ENCODE measurements at places on chromosomes 2 and 18.

DNA sequence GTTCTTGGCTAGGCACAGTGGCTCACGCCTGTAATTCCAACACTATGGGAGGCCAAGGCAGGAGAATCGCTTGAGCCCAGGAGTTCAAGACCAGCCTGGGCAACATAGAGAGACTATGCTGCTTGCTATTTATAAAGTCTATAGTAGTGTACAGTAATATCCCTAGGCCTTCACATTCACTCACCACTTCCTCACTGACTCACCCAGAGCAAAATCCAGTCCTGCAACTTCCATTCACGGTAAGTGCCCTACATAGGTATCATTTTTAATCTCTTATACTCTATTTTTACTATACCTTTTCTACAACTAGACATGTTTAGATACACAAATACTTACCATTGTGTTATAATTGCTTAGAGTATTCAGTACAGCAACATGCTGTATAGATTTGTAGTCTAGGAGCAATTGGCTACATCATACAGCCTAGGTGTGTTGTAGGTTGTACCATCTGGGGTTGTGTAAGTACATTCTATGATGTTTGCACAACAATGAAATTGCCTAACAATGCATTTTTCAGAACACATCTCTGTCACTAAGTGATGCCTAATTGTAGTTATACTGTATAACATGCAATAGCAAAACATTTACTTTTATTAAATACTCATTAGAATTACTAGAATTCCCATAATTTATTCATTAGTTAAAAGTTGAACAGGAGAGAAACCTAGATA, 8.8 kb downstream of the DHX57 start:
- peak; percentile 37 for DNase-seq

DNA sequence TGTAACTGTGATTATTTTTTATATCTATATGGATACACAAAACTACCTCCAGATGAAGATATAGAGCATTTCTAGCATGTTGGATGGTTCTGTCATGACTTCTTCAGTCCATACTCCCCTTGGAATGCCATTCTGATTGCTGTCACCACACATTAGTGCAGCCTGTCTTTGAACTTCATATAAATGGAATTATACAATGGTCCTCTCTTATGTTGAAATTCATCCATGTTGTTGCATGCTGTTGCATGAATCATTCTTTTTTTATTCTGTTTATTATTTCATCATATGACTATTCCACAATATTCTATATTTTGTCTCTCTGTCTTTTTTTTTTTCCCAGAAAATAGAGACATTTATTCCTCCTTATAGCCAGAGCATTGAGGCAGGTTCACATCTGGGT, 74.1 kb downstream of the OSBPL6 start:
- DNase-seq: no peak

DNA sequence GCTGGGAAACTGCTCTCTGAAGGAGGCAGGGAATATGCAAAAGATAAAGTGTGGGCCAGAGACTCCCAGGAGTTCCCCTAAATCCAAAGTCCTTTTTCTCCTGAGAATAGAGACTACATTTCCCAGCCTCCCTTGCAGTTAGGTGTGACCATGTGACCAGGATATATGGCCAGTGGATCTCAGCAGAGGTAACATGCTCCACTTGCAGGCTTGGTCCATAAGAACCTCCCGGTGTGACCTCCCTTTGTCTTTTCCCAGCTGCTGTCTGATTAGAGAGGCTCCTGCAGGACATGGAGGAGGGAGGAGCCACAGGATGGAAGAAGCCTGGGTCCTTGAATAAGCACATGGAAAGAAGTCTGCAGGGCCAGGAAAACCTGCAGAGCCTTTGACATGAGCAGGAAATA, 76.2 kb downstream of the TGFA start:
- no peak for DNase-seq

DNA sequence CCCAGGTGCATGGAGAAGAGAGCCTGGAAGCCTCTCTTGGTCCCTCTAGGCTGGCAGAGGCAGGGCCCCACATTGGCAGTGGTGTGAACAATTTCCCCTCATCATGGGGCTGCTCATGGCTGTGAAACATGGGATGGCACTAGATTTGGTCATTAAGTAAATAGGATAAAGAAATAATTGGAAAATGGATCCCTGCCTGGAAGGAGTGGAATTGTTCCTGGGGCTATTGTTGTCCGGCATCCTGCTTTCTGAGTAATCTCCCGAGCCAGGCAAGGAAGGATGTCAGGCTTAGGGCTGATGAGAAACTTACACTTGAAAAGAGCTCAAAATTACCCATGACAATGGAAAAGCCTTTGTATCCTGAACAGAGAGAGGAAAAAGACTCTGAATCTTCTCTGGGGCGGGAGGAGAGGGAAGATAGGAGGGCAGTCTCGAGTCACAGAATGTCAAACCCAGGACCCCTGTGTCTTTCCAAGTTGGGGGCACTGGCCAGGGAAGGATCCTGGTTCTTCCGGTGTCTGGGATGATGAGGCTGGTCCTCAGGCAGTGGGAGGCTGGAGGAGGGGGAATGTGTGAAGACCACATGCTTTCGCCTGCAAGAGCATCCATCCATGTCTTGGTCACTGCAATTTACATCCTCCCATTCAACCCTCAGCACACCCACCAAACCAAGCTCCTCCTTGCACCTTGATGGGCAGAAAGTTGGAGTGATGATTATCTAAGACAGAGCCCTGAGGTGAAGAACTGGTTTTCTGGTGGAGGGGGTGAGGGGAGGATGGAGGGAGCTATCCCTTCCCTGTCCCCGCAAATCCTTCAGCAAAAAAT, 27.1 kb upstream of the STEAP3 start:
- no peak for DNase-seq

- DNase-seq: no peak
Measured at GRCh38 chr2:96498021-96498431, 7.1 kb downstream of the NEURL3 start.

DNA sequence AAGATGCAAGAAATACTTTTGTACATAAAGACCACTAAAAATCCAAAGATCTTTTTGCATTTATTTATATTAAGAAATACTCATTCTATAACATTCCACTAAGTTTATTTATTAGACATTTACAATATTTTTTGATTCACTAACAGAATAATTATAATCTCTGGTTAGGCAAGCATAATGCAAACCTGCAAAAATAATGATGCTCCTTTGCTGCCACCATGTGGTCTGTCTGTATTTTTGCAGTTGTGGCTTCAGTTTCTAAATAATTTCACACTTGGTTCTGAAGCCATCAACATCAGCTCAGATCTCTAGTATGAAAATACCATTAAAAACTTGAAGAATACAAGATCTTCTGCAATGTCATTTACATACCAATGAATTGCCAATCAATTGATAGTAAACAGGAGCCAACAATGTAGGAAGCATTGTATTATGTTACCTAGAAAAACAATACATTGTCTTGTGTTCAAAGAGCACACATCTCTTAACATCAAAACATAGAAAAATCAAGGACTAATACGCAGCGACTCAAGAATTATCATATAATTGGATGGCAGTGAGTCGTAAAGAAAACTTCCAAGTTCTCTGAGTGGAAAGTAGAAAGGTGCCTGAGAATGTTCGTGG, 28.8 kb upstream of the WDR75 start:
- peak; percentile 72 for DNase-seq

GRCh38 chr2:240133401-240133800, 2.7 kb downstream of the COPS9 start:
- DNase-seq: no peak

DNA sequence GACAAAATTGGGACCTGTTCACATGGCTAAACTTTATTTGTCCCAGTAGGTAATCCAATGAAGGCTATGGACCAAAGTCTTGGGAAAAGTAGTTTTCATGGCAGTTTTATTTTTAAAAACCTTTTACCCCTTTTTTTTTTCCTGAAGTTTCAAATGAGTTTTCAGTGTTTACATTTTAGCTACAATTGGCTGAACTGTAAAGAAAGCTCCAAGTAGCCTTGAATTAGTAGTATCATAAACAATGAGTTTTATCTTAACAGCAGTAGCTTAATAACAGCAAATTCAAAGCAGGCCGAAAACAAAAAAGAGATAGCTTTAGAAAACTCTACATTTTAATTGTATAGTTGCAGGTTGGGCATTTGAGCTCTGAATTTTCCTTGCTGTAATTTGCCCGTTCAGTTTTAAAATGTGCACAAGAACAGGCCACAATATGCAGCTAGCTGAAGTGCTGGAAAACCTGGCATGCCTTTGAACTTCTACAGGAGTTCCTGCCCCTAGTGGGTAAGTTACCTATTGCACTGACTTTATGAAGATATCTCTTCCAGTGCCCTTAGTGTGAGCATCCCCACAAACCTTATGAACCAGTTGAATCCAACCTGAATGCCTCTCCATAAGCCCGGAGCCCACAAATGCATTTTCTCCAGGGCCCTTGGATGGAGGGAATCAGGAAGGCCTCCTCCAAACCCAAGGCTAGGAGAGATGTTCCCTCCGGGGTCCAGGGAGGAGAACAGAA, 106.7 kb downstream of the XRCC5 start:
- peak; percentile 57 for DNase-seq

GRCh38 chr2:239548451-239548871, 147.6 kb upstream of the HDAC4 start:
- no peak for DNase-seq

- DNase-seq: no peak
Measured at GRCh38 chr2:43045866-43046265, 180.5 kb downstream of the ZFP36L2 start.

GRCh38 chr2:98175811-98176210, 88.8 kb downstream of the VWA3B start:
- no peak for DNase-seq

DNA sequence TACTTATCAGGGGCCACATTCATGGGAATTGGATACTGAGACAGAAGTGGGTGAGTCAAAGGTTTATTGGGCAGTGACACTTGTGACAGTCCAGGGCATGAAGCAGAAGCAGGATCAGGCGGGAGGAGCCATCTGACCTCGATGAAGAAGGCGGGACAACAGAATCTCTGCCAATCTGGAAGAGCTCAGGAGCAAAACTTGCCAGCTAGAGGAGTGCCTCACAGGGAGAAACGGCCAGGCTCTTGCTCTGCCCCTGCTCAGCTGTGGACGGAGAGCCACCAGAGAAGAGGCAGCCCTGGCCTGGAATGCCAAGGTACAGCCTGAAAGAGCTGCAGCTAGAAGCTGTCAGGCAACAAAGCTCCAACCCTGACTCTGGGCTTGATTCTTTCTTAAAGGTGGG, 16.9 kb downstream of the DAW1 start:
- no peak for DNase-seq

- DNase-seq: peak; percentile 69
Measured at GRCh38 chr2:202249521-202250253, 11.3 kb upstream of the SUMO1 start.

DNA sequence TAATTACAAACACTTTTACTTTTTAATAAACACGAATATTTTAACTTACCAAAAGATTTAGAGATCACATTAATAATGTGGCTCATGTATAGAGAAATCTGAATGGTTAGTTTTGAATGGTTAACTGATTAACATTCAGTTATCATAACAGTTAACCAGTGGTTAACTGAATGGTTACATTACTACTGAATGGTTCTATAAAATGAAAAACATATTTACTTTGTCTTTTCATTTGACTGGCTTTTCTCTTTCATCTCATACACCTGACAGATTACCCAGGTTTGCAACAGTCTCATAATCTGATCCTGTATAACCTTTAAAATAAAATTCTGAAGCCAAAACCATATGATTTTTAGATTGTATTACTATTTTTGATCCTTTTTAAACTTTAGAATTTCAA, 91.9 kb downstream of the EPB41L5 start:
- no peak for DNase-seq

DNA sequence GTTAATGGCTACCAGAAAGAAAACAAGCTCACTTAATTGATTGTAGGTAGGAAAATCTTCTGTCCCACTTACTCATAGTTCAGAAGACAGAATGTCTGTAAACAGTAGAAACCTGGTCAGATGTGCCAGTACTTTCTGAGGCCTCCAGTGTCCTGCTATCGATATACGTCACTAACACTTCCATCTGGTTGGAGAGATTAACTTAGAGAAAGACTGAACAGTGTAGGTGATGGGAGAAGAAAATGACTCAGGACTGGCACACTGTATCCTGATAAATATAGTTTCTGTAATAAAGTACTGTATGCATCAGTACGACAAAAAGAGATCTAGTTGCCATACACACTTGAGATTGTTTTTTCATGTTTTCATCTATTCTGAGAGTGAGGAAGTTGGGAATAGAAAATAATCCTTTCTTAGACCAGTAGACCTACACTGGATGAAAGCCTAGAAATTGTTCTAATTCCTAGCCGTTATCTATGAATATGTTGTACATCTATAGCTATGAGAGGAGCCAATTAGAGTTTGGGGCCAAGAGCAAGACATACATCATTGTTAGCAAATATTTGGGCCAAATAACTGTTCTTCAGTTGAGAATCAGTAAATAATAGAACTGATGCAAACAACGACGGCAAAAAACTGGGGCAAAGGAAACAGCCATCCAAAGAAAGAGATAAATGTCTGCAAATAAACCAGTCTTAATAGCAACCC, 105.9 kb downstream of the NAT8 start:
- DNase-seq: no peak

- peak; percentile 93 for DNase-seq
Measured at GRCh38 chr18:63237881-63238692, 81.5 kb downstream of the BCL2 start.

GRCh38 chr2:102304268-102304667, 7.1 kb upstream of the IL1RL1 start:
- DNase-seq: peak; percentile 42

- no peak for DNase-seq
Measured at GRCh38 chr2:35447821-35448220, 907.8 kb upstream of the CRIM1 start.

DNA sequence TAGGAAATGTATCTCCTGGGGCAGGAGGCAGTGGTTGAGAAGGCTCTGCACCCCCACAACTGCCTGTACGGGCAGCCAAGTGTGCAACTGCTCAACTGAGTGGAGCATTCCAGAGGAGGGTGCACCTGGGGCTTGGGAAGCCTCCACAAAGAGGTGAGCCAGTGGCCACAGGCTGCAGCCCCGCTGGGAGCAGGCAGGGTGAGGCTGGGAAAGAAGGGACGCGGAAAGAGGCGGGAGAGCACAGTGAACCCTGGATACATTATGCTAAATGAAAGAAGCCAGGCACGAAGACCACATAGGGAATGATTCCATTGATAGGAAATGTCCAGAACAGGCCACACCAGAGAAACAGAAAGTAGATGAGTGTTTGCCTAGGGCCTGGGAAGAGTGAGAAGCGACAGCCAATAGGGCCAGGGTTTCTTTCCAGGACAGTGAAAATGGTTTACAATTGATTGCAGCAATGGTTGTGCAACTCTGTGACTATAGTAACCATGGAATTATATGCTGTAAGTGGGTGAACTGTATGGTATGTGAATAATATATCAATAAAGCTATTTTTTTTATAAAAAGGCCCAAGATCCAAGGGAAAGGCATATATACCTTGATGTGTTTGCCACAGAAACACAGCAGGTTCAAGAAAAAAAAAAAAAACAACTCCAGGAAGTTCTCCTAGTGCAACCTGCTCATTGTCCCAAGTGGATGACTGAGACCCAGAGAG, 82.4 kb downstream of the DDX1 start:
- peak; percentile 71 for DNase-seq

- peak; percentile 57 for DNase-seq
Measured at GRCh38 chr18:46035696-46036680, 36.1 kb downstream of the PSTPIP2 start.

GRCh38 chr2:101969723-101970122, 22.0 kb upstream of the IL1R2 start:
- DNase-seq: no peak

GRCh38 chr2:209719034-209719433, 52.6 kb upstream of the UNC80 start:
- DNase-seq: no peak

- peak; percentile 47 for DNase-seq
Measured at GRCh38 chr2:188810586-188810985, 163.6 kb upstream of the COL3A1 start.
